ENCODE measurements at places on chromosomes 11 and 22.
A peak's percentile ranks its signal among the peaks of the same experiment; 100 is the strongest.

DNA sequence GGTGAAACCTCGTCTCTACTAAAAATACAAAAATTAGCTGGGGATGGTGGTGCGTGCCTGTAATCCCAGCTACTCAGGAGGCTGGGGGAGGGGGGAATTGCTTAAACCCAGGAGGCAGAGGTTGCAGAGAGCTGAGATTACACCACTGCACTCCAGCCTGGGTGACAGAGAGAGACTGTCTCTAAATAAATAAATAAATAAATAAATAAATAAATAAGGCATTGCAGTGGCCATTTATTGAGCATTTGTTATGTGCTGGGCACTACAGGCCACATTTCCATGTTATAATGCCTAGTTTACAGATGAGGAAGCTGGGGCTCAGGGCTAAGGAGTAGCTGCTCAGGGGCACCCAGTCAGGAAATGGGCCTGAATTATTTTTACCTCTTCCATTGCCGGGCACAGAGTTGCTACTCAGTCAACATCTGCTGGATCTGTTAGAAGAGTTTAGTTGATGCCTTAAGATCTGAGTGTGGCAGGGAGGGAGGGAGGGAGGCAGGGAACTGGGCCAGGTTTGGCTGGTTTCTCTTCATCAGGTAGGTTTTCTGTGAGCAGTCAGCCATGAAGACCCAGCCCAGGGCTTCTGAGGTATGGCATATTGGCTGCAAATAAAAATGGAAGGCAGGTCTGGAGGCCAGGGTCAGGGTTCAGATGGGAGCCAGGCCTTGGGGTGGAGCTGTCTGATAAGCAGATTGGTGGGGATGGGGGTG lies 5.6 kb downstream of the PVALB start:
- no peak for DNase-seq

- no peak for DNase-seq
Observed at GRCh38 chr11:62071408-62071807, 52.4 kb upstream of the INCENP start.

- DNase-seq, result no peak
Observed at GRCh38 chr22:25997886-25998775, 171.1 kb upstream of the SEZ6L start.

GRCh38 chr11:75369560-75370255 lies 18.2 kb upstream of the ARRB1 start:
- DNase-seq, result no peak

DNA sequence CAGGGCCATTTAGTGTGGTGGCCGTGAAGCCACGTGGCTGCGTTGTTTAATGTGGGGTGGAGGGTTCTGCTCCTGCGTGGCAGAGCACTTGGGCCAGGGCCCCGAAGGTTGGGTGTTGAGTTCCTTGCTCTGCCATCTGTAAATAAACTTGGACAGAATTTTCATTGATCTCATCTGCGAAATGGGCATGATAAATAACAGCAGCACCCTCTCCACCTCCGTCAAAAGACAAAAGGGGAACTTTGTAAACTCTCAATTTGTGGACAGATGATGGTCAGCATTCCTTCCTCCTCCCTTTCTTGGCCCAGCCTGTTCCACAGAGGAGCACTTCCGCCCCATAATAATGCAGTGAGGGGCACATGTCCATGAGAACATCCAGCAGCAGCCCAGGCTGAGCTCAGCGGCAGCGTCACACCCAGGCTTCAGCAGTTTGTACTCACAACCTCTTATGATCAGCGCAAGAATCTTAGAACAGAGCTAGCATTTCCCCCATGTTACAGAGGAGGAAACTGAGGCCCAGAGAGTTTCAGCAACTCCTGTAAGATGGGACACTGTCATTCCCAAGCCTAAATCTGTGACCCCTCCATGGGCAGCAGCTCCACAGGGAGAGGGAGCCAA lies 874.5 kb downstream of the BRD1 start:
- DNase-seq, result peak; percentile 32

GRCh38 chr11:68050371-68050841 lies 11.6 kb downstream of the TCIRG1 start:
- DNase-seq, result no peak

DNA sequence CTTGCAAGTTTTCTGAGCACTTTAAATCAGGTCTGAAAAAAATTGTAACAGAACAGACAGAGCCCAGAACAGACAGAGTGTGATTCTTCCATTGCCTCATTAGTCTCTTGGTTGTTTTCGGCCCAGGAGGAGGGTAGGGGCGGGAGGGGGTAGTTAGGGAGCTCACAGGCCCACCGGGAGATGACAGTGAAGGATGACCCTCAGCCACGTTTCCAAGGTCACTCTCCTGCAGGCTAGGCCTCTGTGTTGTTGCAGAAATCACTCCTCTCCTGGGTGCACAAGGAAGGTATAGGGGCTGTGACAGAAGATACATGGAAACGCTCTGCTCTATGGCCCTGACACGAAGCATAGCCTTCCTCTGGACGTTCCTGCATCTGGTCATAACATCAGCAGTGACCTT lies 69.3 kb downstream of the ABTB2 start:
- no peak for DNase-seq

GRCh38 chr22:41992496-41992895 lies 6.1 kb upstream of the WBP2NL start:
- peak; percentile 29 for DNase-seq

GRCh38 chr11:113199866-113200265 lies 114.5 kb upstream of the TTC12 start:
- no peak for DNase-seq

GRCh38 chr22:31329029-31329428 lies 17.1 kb downstream of the PATZ1 start:
- DNase-seq, result no peak

DNA sequence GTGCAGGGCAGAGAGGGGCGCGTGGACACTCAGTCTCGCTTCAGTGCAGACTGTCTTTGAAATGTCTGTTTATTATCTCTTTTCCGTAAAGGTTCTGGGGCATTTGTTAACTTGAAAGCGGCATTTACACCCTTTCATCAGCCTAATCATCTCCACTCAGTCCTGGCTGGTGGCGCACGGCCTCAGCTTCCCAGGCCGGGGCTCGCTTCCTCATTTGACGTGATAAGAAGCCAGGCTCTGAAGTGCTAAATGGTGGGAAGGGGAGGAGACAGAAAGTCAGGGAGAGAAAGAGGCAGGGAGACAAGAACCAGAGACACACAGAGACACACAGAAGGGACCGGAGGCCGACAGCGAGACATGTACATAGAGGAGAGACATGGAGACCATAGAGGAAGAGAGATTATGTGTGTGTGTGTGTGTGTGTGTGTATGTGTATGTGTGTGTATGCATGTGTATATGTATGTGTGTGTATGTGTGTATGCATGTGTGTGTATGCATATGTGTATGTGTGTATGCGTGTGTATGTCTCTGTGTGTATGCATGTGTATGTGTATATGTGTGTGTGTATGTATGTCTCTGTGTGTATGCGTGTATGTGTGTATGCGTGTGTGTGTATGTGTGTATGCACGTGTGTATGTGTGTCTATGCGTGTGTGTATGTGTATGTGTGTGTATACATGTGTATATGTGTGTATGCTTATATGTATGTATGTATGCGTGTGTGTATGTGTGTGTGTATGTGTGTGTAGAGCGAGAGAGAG lies 101.5 kb downstream of the ST3GAL4 start:
- DNase-seq, result no peak
